ENCODE measurements at places on chromosomes 2 and 18.

GRCh38 chr2:217404236-217404760 is 544.4 kb upstream of the TNP1 start:
- no peak for DNase-seq

DNA sequence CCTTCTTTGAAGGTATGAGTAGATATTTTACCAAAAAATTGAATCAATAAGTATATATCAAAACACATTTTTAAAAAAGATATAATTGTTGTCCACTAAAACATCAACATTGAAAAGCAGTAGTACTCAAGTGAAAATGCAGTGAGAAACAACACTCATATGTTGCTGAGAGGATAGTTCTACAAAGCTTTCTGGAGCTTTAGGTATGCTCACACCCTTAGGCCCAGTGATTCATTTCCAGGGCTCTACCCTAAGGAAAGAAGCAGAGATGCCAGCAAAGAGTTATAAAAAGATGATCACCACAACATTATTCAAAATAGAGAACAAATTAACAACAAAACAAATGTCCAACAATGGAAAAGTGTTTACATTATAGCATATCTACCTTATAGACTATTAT is 197.3 kb upstream of the CCDC150 start:
- no peak for DNase-seq

DNA sequence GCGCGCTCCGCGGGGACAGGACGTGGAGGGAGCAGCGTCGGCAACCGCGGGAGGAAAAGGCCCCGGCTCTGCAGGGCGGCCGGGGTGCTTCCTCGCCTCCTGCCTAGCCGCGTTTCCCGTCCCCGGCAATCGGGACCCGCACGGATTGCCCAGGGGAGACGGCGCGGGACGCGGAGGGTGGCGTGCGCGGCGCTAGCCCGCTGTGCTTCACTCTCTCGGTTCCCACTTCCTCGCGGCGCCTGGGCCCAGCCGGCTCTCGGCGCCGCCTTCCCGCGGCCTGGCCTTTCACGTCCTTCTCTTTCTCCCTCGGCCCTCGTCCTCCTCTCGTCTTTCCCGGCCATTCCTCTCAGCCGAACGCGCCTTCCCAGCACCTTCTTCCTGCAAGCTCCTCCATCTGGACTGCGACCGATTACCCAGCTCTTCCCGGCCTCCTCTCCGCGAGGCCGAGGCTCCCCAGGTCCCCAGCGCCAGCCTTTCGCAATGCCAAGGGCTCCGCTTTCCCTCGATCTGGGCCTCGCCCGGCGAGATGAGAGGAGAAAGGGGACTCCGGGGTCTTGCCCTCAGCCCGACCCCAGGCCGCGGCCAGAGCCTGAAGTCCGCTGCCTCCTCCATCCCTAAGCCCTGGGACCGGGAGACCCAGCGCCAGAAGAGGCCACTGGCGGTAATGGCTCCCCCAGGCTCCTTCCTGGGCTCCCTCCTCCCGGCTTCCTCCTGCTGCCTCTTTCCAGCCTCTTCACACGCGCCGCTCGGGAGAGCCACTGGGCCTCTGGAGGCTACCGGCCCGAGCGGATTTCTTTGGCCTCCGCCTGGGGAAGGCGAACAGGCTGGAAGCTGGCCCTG is 34.3 kb upstream of the ATP6V1B1 start:
- DNase-seq, result peak; percentile 41

GRCh38 chr2:15450808-15451207 is 110.3 kb downstream of the NBAS start:
- no peak for DNase-seq

GRCh38 chr2:239318790-239319661 is 81.8 kb downstream of the HDAC4 start:
- DNase-seq, result peak; percentile 40

- peak; percentile 98 for DNase-seq
Measured at GRCh38 chr2:38174646-38175423, 98.9 kb upstream of the CYP1B1 start.

DNA sequence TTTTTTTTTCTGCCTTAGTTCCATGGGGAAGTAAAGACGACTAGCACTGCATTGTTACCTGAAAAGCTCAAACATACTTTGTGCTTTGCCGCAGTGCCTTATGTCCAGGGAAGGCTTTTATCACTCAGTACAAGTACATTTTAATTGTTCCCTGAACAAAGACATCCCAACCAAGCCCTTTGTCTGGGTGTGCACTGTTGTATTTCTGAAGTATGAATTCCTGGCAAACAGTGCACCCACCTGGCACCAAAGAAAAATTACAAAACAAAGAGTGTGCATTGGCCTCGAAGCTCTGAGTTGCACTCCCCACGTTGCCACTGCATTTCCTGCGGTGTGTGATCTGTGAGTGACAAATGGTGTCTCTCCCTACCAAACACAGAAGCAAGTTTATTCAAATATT is 858.5 kb upstream of the PIK3C3 start:
- peak; percentile 63 for DNase-seq

- DNase-seq, result no peak
Measured at GRCh38 chr18:50949185-50949584, 18.7 kb upstream of the ELAC1 start.

- DNase-seq, result no peak
Measured at GRCh38 chr2:101371636-101372035, 15.7 kb downstream of the CREG2 start.

DNA sequence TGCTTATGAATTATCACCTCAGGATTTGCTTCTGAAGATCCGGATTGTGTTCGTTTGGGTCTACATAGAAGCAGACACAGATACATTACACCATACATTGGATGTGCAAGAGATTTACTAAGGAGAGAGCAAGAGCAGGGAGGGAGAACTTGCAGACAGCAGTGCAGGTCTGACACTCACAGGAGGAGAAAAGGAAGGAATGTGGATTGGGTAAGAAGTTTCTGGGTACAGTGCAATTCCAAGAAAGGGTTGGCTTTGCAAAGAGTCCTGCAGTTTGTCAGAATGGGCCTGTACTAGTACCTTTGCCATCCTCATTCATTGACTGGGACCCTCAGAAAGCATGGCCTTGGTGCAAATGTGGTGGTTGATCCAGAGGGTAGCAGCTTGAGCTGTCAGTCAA is 4.8 kb upstream of the THOC1 start:
- DNase-seq, result no peak

- no peak for DNase-seq
Measured at GRCh38 chr2:95377216-95378123, 25.0 kb upstream of the FAHD2A start.

DNA sequence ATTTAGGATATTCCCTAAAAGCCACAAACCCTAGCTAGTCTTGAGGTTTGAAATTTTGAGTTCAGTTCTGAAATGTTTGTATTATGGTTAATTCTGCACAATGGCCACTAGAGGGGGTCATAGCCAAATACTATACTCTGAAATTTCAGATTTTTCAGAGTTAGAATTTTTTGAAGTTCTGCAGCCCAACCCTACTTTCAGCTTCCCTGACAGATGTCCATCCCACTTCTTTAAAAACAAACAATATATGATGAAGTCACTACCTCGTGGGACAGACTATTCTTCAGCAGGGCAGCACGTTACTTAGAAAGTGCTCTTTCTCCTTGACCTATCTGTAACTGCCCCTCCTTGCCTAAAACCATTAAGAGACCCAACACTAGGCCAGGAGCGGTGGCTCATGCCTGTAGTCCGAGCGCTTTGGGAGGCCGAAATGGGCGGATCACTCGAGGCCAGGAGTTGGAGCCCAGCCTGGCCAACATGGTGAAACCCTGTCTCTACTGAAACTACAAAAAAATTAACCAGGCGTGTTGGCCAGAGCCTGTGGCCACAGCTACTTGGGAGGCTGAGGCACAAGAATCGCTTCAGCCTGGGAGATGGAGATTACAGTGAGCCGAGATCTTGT is 48.2 kb upstream of the PAPOLG start:
- peak; percentile 38 for DNase-seq

DNA sequence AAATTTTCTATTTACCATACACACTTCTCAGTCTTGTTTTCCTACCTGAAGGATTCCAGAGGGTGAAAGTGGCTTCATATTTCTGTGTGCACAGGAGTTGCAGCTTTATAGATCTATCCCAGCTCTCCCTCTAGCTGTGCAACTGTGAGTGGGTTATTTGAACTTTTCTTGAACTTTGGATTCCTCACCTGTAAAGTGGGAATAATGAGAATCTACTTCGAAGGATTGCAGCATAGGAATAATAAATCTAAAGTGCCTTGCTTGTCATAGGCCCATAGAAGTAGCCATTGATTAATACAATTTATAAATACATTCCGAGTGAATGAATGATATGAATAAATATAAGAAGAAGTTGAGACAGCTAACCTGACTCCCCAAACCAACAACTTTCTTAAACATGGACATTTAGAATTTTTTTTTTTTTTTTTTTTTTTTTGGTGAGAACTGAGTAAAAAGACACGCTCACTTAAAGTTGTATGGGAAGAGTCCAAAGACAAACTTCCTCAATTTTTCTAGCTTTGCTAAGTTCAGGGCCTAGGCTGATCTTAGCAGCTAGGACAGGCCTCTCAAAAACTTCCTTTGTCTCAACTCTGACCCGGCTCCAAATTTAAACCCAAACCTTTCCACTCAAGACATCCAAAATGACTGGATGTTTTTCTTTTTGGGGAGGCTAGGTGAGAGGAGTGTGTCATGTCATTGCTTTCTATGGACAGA is 203.3 kb upstream of the FBXO11 start:
- no peak for DNase-seq

GRCh38 chr2:42386682-42387081 is 25.7 kb upstream of the COX7A2L start:
- DNase-seq, result no peak

DNA sequence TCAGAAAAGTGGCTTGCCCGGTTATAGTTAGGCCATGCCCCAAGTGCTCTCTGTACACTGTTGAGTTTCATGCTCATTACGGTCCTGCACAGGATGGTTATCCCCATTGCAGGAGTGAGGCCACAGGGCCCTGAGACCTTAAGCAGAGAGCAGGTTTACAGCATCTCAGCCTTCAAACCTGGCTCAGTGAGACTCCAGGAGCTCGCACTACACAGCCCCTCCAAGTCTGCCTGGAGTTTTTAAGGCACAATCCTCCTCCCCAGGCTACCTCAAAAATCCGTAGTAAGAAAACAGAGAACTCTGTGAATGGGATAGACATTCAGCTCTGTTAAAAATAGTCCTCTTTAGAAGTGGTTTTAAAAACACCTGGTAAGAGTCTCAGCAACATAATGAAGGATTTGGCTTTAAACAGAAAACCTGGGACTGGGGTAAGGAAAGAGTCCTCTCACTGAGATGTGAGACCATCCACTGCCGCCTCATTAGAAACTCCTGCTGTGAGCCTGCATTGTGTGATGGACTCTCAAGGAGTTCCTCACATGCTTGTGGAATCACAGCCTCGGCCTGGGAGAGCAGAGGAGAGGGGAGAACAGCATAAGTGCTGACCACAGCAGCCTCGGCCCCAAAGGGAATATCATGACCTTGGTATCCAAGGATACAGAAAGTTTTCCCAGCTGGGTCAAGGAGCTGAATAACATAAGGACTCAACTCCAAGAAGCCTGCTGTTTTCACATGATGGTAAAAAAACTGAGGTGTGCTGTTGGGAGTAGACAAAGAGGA is 214.8 kb downstream of the ATAD2B start:
- DNase-seq, result peak; percentile 40

- DNase-seq, result peak; percentile 30
Measured at GRCh38 chr2:232523682-232524597, 2.0 kb upstream of the CHRND start.

DNA sequence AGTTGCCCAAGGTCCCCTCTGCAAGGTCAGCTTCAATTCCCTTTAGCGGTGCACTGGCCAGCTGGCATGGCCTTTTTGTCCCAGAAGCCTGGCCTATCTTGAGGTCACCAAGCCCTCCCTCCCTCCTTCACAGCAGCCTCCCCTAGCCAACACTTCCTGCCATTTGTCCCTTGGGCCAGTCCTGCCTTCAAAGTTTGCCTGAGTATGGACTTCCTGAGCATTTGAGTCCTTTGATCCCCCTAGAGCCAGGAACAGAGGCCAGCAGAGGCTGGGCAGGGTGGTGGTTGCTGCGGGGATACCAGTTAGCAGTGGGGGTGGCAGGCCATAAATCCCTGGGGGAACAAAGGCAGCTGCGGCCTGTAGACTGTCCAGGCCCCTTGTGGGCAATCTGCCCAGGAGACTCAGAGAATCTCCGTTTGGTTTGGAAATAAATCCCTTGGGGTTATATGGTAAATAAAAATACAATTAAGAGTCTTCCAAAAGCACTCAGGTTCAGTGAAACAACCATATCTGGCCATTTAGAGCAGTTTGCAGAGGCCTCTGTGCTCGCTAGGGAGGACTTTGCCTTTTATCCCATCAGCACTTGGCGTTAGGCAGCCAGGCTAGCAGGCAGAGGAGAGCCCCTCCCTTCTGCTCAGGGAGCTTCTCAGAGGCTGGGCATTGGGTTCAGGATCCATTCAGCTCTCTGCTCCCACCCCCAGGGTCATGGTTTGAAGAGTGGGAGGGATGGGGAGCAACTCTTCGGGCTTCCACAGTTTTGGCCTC is 3.1 kb upstream of the HES6 start:
- no peak for DNase-seq

DNA sequence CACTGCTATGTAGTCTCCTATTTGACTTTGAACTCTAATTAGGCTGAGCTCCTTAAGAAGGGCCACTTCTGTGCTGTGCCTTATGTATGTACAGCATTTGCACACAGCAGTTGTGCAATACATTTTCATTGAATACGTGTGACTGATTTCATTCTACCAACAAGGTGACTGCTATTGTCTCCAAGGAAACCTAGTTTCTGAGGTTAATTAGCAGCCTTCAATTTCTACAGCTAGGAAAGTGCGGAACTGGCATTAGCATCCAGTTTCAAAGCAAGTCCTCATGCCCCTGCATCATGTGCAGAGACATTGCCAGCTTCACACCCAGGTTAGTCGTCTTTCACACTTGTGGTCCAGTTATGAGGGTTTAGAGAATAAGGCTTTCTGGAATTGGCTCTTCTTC is 58.6 kb downstream of the NCK2 start:
- no peak for DNase-seq

DNA sequence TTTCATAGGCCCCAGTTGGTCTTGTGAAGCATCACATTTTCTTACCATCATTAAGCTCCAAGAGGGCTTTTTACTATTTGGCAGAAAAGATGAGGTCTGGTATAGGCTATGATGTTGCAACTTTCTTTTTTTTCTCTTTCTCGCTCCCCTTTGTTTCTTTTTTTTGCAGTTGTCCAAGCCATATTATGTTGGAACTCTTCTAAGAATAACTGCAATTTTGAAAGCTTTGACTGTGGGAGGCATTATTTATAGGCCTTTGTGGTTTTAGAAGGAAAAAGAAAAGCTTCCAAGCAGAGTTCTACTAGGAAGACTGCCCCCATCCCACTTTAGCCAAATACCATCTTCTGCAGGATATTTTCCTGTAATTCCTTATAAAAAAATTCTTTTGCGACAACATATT is 571.6 kb downstream of the ARHGAP15 start:
- peak; percentile 56 for DNase-seq
